Stimulated activated CD8-positive, alpha-beta memory T cell treated with anti-CD3 and anti-CD28 coated beads, Interleukin-4, amount 100 ng/mL, for 1 hour (primary cell): ENCODE measurements at places on chromosomes 7 and 10.

GRCh38 chr7:107398161-107398560 lies 71.7 kb upstream of the GPR22 start:
- no peak for DNase-seq

DNA sequence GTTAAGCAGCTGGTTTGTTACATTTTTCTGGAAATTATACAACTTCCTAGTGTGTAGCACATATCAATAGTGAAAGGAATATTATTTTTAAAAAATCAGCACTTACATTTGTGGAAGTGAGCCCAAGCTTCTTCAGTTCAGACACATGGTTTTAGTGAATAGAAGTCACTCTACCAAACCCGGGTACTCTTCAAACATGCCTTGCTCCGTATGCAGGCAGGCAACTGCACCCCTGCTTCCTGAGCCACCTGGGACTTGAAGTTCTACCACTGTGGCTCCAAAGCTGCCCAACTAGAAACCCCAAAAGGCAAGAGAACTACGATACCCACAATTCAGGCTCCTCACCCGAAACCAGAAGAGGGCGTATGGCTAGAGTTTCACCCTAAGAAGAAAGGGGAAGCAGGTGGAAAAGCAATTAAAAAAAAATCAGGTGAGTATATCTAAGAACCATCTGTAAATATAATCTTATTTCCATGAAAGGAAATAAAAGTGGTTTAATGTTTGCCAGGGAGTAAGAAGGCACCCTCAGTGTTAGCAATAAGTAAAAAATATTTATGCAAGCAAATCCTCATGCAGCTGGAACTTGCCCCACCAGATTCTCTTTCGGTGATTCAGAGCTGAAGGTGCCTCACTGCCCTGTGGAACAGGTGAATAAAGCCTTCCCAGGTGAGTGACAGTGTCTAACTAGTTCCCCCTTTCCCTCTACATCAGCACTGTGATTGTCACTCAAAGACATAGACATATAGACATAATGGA lies at the start of gene MACC1:
MACC1 (minus strand) TSS at position 192 of the 756 bp plus-strand sequence. CDS start 55,522 bp downstream, outside the sequence.
- no peak for DNase-seq

DNA sequence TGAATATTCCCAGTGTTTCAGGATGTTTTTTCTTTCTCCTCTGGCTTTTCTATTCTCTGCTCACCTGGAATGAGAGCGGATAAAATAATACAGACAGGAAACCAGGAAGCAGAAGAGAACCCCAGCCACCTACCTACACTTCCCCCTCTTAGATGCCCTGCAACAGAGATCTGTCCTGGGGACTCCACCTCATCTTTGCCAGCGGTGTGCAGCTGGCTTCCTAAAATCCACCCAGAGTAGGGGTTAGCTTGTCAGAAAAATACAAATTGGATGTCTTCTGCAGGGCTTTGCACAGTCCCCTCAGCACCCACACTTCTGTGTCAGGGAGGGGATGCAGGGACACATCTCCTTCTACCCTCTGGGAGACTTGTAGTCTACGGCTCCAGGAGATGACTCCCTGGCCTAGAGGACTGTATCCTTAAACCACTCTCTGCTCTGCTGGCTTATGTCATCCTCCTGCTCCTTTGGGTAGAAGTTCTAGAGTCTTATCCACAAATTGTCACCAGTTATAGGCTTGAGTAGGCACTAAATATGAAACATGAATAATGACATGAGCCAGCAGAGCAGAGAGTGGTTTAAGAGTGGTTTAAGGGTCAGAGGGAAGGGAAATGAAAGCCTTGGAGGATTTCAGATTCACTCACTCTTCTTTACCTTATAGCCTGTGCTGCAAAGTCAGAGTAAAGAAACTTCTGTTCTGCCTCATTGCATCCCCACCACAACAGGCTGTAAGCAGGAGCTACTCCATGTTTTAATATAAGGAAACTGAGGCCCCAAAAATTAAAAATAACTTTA lies 749.4 kb downstream of the AUTS2 start:
- no peak for DNase-seq

DNA sequence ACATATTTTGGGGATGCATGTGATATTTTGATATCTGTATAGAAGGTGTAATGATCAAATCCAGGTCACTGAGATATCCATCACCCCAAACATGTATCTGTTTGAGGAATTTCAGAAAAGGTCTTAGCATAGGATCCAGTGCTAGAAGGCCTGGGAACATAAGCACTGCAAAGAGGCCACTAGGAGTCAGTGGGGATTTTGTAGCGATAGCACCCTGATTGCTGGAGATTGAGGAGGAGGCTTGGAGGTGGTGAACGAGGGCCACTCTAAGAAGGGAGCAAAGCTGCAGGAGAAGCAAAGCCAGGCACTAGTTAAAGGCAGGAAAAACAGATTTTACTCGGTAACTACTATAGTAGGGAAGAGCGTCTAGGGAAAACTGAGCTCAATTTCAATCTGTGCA lies 324.0 kb downstream of the LHFPL3 start:
- DNase-seq, result no peak

GRCh38 chr7:109694149-109695071 lies 1124.7 kb downstream of the DNAJB9 start:
- no peak for DNase-seq
